ENCODE measurements at places on chromosomes 2 and 18.
A peak's percentile ranks its signal among the peaks of the same experiment; 100 is the strongest.

GRCh38 chr2:85430752-85431569 is 12.4 kb downstream of the SH2D6 start:
- no peak for DNase-seq

- no peak for DNase-seq
Observed at GRCh38 chr2:151638191-151638933, 95.9 kb downstream of the NEB start.

- DNase-seq = no peak
Observed at GRCh38 chr2:178111743-178112142, 494 bp upstream of the RBM45 start.

- no peak for DNase-seq
Observed at GRCh38 chr2:210544007-210544590, 12.3 kb upstream of the CPS1 start.

DNA sequence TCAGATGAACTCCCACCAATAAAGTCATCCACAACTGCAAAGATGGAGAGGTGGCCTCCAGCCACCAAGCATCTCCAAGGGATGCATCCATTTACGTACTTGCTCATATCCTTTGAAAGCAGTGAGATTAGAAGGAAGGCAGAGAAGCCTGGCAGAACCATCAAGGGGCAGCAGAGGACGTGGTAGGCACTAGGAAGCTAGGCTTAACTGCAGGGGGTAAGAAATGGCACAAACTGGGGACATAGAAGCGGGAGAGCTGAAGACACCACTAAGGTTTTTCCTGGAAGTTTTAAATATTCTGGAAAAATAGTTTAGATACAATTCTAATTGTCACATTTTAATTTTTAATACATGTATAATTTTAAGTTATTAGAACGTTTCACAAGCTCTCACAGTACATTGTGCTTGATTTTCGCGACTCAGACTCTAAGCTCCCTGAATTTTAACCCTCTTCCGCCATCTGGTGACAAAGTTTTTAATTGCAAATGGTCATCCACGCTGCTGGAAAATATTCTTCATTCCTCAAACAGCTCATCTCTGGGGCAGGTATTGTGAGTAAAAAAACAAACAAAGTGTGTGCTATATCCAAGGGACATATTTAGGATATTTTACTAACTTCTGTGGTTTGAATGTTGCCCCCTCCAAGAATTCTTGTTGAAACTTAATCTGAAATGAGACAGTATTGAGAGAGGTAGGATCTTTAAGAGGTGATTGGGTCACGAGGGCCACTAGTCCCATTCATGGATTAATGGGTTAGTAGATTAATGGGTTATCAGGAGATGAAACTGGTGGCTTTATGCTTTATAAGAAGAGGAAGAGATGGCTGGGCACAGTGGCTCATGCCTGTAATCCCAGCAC is 1.6 kb upstream of the PSTPIP2 start:
- no peak for DNase-seq

- DNase-seq = no peak
Observed at GRCh38 chr2:180314086-180314485, 307.0 kb upstream of the CWC22 start.

DNA sequence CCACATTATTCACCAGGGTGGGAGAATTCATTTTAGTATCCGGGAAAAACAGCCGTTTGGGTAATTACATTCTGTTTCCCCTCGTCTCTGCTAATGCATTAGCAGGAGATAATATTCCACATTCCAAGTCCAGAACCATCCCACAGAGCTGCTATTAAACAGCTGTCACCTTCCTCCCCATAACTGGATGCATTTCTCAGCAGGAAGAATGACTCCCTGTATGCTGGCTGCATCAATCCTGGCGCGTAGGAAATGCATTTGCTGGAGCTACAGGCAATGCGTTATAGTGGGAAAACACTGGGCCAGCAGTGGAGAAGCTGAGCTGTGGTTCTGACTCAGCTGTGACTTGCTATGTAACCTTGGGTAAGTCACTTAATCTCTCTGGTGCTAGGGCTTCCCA is 246.0 kb downstream of the CLIP4 start:
- no peak for DNase-seq

DNA sequence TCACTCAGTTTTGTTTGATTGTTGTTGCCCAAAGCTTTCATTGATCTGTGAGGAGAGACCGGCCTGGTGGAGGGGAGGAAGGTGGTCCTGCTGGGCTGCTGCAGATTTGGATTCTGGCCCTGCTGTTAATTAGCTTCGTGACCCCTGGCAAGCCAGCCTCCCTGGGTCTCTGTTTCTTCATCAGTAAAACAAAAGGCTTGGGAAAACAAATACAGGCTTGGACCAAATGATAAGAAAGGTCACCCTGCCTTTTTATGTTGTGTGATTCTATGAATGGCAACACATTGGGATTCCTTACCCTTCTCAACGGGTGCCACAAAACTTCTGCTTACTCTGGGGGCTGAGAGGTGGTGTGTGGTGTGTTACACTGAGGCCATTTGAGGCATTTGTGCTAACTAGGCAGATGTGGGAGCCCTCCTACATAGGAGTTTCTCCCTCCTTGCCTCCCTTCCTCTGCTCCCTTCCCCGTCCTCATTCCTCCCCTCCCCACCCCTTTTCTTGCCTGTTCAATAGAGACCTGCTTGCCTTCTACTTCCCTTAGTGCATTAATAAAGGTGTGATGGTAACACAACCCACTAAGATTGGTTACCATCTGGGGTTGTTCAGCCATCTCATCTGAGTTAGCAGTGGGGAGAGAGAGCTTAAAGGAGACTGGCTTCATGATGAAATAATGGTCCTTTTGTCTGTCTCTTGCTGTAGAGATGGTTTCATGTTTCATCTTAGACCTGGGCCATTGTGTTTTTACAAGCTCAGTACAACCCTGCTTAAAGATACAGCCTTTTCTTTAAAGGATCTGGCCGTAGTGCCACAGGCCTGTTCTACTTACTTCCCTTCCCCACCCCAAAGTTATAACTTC is 96.2 kb downstream of the TANC1 start:
- DNase-seq = no peak

DNA sequence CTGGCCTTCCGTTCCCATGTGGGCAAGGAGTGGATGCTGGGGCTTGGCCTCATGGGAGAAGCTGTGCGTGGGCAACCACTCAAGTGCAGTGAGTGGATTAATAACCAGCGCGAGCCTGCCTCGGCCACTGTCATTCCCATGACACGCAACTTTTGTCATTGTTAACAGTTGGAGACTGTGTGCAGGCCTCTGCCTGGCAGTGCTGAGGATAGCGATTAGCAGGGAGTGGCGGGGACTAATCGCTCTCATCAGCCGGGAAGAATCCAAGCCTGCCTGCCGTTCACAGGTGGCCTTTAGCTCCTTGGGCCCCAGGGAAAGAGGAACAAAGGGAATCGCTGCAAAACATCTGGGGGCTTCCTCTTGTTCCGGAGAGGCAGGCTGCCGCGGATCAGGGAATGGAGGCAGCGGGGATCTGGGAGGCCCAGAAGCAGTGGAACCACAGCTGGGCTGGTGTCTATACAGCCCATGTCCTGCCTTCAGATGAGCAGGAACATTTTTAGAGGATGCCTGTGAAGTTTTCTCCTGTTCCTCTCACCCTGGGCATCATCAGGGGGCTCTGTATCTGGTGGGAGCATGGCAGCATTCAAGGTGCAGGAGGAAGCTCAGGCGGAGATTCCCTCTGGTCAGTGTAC is 53.8 kb downstream of the CTIF start:
- DNase-seq = no peak

DNA sequence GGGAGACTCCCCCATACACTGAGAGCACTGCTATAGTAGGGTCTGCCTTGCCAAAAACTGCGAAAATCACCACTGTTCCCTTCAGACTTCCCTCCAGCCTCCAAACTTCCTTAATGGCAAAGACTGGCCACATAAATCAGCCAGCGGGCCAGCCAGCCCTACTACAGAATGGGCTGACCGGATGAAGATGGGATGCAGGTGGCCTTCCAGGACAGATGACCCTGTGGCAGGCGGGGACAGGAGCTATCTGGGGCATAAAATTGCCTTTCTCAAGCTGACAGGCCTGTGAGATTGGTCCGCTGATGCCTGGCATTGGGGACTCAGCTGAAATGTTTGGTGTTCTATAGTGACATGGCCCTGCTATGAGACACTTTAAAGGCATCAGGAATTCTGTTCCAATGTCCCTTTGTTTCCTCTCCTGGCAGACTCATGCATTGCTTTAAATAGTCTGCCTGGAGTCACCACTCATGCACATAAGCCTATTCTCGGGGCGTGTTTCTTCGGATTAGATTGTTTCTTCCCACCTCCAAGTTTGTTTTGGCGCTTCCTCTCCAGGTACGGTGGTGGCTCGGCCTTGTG is 135.9 kb downstream of the ALPK2 start:
- DNase-seq = no peak

DNA sequence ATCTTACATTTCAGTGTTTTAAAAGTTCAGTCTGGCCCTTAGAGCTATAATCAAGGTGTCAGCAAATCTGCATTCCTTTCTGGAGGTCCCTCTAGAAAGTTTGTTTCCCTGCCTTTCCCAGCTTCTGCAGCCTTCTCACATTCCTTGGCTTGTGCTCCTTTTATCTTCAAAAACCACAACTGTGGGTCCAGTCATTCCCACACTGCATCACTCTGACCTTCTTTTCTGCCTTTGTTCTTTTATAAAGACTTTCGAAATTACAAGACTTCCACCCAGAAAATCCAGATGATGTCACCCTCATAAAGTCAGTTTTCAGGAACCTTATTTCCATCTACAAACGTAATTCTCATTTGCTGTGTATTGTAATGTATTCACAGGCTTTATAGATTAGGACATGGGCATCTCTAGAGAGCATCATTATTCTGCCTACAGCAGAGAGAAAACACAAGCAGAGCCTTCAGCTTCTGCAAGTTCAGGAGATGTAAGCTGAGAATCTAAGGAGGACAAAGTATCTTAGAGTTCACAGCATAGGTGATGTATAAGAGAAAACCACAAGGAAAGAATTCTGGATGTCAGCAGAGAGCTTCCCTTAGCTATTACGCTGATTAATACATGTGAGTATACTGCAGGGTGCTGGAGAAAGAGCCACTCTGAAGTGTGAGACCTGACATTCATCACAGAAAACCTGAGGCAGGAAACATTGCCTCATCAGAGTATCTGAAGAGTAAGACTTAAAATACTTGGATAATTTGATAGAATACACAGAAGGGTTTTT is 1100.2 kb downstream of the CBLN2 start:
- DNase-seq = no peak

GRCh38 chr2:192749611-192750200 is 555.0 kb upstream of the TMEFF2 start:
- DNase-seq = no peak

DNA sequence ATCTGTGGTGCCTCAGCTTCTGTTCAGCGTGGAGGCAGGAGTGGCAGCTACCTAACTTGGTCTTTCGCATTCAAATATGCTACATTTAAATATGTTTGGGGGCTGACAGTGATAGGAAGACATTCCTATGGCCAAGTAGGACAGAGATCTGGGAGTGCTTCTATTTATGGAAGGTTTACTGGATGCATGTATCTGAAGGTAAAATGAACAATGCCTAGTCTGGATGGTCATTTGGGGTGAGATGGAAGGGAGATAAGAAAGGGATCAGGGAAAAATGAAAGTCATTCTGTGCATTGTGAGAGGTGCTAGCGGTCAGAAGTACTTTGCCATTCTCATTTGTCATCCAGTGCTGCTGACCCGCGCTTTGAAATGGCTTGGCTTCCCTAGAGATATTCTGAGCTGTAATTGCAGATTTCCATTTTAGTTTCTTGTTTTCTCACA is 300.9 kb upstream of the FBXO11 start:
- DNase-seq = no peak

GRCh38 chr18:14937271-14937670 is 189.3 kb downstream of the ANKRD30B start:
- no peak for DNase-seq

- DNase-seq = no peak
Observed at GRCh38 chr2:199441759-199442158, 16.0 kb downstream of the SATB2 start.

DNA sequence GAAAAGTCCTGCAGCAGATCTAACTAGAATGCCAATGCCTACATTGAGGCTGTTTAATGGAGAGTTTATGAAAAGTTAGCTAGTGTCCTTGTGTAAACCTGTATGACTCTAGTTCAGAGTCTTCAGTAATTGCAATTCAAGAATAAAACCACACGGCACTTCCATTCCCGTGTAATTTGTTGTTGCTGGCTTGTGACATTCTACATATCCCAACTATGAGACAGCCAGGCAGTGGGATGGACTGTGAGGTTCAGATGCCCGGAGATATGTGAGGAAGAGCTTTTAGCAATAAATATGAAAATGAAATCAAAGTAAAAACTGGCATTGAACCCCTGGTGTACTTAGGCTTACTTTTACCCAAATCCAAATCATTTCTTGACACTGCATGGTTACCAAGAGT is 263.4 kb downstream of the NEDD4L start:
- no peak for DNase-seq

DNA sequence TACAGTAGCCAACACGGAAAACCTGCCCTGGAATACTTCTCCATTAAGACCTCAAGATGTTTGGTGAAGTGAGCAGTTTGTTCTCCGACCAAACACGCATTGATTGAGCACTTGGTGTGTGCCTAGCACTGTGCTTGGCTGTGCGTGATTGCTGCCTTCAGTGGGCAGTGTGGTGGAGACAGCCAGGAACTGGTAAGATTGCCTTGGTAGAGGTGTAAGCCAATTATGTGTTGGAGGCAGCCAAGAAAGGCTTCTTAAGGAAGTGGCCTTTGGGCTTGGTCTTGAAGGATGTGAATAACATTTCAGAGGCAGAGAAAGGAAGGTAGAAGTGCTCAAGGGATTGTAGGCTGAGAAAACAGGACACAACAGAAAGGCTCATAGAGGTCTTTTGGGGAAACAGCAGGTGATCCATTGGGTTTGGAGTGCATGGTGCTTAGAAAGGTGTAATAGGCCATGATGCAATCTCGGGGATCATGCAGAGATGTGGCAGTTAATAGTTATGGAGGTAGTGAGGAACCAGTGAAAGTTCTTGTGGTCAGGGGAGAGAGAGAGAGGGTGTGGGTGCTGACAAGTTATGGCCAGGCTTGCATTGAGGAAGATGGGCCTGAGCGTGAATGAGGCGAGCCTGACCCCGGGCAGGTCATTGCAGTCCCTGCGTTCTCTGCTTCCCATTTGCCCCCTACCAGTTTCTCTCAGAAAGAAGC is 6.3 kb downstream of the B3GNT2 start:
- no peak for DNase-seq

DNA sequence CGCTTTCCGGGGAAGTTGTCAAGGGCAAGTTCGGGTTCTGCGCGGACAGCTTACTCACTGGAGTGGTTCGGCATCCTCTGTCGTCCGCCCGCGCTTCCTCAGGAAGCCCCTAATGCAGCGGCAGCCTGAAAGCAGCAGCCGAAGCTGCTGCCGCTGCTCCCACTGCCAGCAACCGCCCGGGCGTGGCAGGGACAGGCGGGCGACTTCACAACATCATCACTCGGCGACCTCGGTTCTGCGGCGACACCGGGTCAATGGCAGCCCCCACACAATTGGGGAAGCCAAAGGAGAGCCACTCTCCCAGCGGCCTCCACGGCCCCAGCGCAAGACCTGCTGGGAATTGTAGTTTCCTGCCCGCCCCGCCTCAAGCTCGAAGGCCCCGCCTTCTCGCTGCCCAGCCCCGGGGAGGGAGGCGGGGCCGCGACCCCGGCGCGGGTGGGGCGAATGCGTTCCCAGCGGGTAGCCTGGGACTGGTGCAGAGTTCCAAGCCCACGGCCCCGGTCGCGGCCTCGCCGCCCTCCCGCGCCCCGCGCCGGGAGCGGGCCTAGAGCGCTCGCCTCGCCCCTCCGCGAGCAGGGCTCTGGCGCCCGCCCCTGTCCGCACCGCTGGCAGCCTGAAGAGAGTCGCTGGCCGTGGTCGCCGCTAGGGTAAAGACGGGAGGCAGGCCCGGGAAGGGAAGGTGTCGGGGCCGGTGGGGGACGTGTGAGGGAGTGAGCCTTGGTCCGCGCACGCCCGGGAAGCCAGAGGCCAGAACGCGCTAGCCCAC is at the start of the genes STRADB and TRAK2:
STRADB (plus strand) TSS at position 449 of the 766 bp plus-strand sequence. CDS start 3,101 bp downstream, outside the sequence.
TRAK2 (minus strand) TSS at position 167 of the 766 bp plus-strand sequence. CDS start 30,951 bp downstream, outside the sequence.
- peak; percentile 82 for DNase-seq

Data from stimulated activated CD4-positive, alpha-beta T cell treated with anti-CD3 and anti-CD28 coated beads, Interleukin-1b, Interleukin-23, amount 100 ng/mL, for 1 hour (primary cell).